ENCODE measurements at places on chromosomes 3 and 15.

- DNase-seq = no peak
These were observed 90.7 kb downstream of the PEAK1 start for GRCh38 chr15:77329202-77329601.

- DNase-seq = no peak
These were observed 562 bp downstream of the NBEAL2 start for GRCh38 chr3:46979958-46980497.

DNA sequence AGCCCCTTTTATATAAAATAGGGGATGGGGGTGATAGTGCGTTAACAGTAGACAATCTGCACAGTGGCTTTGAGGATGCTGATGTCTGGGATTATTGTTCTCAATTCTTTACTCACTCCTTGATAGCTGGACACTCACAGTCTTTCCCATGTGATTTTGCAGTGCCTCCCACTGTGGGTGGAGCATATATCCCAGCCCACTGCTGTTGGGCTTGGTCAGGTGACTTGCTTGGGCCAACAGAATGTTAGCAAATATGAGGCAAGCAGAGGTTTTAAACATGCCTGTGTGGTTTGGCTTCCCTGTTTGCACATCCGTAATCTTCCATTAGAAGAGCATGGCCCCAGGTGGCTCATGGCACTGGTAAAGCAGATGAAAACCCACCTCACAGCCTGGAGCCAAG lies 46.5 kb downstream of the CPA3 start:
- no peak for DNase-seq

DNA sequence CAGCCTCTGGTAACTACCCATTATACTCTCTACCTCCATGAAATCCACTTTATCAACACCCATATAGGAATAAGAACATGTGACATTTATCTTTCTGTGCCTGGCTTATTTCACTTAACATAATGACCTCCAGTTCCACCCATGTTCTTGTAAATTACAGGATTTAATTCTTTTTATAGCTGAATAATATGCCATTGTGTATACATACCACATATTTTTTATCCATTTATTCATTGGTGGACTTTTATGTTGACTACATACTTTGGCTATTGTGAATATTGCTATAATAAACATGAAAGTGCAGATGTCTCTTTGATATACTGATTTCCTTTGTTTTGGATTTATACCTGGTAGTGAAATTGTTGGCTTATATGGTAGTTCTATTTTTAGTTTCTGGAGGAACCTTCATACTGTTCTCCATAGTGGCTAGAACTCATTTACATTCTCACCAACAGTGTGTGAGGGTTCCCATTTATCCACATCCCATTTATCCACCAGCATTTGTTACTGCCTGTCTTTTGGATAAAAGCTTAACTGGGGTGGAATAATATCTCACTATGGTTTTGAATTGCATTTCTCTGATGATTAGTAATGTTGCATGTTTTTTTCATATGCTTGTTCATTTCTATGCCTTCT lies 473.4 kb downstream of the TBL1XR1 start:
- no peak for DNase-seq

GRCh38 chr15:69648775-69649735 lies 196.4 kb downstream of the RPLP1 start:
- peak; percentile 39 for DNase-seq

GRCh38 chr3:76930712-76931111 lies 109.2 kb upstream of the ROBO2 start:
- peak; percentile 13 for DNase-seq

DNA sequence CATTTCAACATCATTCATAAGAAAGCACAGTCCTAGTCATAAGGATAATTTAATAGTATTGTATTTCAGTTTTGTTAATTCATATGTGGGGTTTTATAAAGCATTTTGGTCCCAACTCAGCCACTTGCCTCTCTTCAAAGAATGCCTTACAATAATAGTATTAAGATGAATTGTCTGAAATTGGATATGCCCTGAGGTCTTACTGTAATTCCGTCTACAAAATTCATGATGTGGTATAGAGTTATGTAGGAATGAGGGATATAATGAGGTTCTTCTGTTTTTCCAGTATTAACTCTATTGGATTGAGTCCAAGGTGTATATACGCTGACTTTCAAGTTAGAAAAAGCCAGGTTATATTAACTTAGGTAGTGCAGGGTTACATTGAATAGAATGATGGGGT lies 177.0 kb downstream of the GOLIM4 start:
- DNase-seq = no peak

DNA sequence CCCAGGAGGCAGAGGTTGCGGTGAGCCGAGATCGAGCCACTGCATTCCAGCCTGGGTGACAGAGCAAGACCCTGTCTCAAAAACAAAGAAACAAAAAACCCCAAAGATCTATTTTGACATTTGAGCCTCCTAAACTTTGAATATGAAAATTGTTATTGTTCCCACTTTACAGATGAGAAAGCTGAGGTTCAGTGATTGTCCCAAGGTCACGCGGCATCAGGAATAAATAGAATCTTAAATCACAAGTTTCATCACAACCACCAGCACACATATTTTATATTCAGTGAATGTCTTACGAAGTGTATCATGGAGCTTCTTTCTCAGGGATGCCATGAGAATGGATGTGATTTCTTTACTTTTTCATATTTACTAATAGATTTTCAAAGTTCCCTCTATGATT lies 5.3 kb upstream of the LRIG1 start:
- DNase-seq = no peak

All from H1 (cell line).